ENCODE measurements at places on chromosomes 16 and 17.
A peak's percentile ranks its signal among the peaks of the same experiment; 100 is the strongest.

- DNase-seq: no peak
These were observed 41.4 kb upstream of the MMP2 start for GRCh38 chr16:55437625-55438024.

GRCh38 chr16:64469351-64469750 lies 652.5 kb downstream of the CDH11 start:
- DNase-seq: no peak

- no peak for DNase-seq
These were observed 102.0 kb upstream of the CDH5 start for GRCh38 chr16:66264311-66265047.

DNA sequence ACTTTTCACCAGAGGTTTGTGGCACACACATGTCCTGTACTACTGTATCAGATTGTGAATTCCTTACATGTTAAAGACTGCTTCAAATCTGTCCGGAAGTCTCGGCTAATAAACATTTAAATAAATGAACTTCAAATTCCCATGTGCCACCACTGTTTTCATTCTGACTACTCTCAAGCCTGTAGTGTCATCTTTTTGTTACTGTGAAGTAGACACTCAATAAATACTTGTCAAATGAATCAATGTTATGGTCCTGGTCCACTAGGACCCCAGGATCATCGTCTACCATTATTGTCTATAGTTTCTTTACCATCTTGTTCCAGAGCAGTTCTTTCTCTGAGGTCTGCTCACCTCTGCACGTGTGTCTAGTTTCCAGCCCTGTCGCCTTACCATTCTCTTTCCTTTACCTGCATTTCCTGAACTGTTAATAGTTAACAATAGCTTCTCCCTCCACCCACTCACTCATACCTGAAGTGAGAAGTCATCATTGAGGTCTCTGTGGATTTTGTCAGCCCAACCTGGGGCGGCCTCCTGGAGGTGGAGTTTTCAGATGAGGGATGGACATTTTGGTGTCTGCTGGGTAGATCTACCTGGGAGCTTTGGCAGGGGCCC lies 333.0 kb downstream of the SEC14L1 start:
- DNase-seq: no peak

- peak; percentile 85 for DNase-seq
These were observed 7.0 kb downstream of the CORO6 start for GRCh38 chr17:29615492-29616299.

DNA sequence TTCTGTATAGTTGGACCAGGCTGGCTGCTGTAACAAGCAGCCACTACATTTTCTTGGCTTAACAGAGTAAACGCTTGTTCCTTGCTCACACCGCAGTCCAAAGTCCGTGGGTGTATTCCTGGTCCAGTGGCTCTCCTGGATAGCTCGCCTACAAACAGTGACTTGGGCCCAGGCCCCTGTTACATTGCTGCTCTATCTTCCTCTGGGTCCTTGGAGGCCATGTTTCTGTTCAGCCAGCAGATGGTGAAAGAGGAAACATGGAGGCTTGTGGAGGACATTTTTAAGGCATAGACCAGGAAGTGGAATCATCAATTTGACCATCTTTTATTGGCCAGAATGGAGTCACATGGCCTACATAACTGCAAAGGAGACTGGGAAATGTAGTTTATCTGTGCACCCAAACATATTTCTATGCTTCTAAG lies 55.1 kb downstream of the ATP2C2 start:
- no peak for DNase-seq

- DNase-seq: peak; percentile 55
These were observed 768 bp upstream of the TBX6 start for GRCh38 chr16:30092373-30093010.

DNA sequence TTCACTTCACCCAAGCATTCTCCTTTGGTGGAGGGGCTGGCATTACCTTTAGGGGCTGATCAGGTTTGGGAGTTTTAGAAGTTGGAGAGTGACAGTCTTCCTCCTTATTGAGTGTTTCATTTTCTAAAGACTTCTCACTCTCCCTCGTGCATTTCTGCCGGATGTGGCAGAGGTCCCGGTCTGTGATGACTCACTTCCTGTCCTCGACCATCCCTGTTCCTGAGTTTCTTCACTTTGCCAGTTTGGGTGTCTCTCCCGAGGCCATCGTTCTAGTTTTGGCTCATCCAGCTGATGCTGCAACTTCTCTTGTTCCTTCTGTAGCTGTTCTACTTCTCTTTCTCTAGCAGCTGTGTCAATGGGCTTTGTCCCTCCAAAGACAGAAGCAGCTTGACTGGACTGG lies 104.3 kb downstream of the PHKB start:
- DNase-seq: peak; percentile 20

DNA sequence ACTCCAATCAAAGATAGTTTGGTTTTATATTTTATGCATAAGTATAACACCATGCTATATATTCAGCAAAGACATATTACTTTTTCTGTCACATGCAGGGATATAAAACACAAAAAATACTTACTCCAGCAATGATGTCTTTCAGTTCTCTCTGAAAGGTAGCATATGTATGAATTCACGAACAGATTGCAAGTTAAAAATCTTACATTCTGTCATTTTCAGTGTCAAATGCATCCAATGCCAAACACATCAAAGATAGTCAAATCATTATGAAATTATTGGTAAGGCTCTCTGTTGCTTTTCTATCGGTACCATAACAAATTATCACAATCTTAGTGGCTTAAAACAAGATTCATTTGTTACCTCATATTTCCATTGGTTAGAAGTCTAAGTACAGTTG lies 492.0 kb upstream of the KIF2B start:
- DNase-seq: no peak

DNA sequence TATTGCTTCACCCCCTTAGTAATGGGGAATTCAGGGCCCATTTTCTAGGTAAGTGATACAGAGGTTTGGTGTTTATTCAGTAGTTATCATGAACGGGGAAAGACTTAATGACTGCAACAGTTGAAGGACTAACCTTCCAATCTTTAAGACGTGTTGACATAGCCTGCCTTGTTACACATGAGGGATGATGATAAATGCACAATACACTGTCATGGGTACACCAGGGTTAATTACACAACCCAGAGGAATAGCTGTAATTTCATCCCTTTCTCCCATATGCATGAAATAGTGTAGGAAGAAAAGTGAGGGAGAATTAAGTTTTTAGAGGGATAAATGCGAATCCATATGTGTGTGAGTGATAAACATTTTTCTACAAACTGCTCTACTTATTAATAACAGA lies 10.7 kb downstream of the MYH4 start:
- no peak for DNase-seq

DNA sequence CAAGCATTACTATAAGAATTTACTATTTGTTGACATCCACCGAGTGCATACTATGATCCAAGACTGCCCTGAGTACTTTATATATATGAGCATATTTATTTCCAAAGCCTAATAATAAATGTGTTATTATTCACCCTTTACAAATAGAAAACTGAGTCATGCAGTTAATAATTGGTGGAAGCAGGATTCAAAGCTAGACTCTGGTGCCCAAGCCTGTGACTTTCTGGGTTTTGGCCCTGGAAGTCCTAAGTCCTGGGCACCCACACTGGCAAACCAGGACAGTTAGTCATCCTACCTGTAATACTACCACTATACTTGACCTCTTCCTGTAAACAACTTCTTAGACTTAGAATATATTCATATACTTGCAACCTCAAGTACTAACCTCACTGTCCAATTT lies 257.4 kb upstream of the IRX5 start:
- no peak for DNase-seq

GRCh38 chr17:30472238-30472890 lies 4.8 kb upstream of the GOSR1 start:
- no peak for DNase-seq

DNA sequence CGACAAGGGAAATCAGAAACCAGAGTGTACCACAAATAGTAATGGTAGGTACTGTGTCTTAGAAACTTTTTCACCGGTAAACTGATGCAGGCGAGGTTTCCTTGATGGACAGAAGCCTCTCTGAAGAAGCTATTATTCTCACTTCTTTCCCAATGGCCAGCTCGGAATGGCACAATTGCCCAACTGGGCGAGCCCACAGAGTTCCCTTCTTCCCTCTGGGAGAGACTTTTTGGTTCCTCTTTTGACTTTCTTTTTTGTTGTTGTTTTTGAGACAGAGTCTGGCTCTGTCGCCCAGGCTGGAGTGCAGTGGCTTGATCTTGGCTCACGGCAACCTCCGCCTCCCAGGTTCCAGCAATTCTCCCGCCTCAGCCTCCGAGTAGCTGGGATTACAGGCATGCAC lies 16.9 kb downstream of the SLC43A2 start:
- DNase-seq: no peak

DNA sequence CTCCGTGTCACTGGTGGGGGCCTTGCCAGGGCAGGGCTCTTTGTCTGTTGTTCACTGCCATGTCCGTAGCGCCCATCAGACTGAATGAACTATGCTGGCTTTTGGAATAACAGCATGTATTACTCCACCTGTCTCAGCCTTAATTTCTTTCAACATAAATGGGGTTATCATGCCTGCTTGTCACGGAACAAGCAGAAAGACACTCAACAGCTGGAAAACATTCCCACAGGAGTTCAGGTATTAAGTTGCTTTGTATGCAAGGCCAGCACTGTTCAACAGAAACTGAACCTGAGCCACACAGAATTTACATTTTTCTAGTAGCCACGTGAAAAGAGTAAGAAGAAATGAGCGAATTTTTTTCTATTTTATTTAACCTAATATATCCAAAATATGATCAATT lies 13.1 kb downstream of the PPL start:
- DNase-seq: no peak

DNA sequence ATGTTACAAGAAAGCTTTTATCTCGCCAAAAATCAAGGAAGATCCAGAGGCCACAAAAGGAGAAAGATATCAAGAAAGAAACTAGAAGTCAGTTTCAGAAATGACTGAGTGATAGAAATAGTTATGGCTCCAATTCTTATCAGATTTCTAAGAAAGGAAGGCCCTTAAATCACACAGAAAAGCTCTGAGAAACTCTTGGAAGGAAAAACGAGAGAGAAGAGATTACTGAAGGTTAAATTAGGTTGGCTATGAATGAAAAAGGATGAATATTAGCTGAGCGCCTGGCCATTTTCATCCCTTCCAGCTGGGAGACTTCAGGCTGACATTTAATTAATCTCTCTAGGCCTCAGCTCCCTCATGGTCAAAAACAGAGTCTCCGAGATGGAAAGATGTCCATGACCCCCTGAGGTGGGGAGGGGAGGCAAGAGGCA lies 72.3 kb downstream of the CYTH1 start:
- DNase-seq: no peak

DNA sequence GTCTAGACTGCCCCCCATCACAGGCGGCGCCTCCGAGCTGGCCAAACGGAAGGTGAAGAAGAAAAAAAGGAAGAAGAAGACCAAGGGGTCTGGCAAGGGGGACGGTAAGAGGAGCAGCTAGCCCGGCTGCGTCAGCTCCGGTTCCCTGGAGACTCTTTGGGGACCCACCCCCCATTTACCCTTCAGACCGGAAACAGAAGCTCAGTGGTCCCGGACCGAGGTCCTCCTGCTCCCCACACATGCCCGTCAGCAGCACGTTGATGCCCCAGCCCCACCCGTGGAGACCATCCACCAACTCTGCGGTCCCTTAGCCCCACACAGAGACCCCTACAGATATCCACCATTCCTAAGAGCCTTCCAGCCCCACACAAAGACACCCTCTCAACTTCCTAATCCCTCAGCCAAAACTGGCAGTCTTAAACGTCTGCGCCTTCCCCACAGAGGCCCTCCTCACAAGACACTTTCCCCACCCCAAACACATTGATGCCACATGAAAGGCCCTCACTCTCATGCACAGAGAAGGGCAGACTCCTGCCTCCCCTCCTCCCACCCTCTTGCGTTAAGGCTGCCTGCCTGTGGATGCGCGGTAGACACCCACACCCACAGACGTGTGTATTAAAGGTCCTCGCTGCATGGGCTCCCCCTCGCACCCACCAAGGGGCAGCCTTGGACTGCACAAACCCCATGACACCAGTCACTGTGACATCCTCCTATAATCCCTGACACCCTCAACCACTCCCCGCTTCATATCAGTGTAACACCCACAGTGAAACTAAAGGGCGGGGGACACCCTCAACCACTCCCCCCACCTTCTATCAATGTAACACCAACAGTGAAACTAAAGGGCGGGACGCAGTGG lies 58.2 kb upstream of the RPH3AL start:
- DNase-seq: no peak

DNA sequence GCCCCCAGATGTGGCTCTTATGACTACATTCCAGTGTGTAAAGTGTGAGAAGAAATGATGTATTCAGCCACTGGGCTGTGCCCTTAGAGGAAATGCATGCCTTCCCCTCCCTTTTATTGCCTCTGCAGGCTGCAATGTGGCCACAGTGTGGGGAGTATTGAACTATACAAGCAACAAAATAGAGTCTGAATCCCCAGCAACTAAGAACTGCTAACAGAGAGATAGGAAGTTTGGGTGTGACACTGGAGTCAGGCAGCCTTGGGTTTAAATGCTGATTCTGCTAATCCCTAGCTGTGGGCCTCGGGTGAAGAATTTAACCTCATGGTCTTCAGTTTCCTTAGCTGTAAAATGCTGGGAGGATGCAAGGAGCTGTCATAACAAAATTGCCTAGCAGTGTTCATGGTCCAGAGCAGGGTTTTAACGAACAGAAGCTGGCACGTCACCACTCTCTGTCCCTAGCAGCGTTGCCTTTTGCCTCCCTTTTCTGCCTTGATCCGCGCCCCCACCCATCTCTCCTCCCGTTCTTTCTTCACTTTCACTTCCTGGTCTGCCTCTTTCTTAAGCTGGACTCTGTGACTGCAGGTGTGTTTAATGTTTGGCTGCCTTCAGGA lies 50.3 kb downstream of the KPNA2 start:
- DNase-seq: peak; percentile 26

- DNase-seq: no peak
These were observed 130.4 kb downstream of the SLC39A11 start for GRCh38 chr17:72962106-72962505.

GRCh38 chr17:5179003-5179402 lies 12.7 kb downstream of the ZNF594 start:
- no peak for DNase-seq

DNA sequence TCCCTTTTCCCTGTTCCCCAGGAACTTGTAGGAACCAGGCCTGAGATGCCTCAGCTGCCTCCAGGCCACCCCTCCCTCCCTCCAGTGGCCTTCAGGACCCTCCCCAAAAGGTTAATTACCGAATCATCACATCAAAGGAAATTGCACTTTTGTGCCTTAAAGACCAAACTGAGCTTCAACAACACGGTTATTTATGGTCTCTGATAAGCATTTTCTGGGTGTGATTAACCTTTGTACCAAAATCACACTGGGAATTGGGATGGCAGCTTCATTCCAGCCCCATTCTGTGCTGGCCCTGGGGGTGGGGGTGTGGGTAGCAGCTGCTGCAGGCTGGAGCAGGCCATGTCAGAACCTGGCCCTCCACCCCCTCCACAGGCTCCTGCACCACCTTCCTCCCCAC lies 16.7 kb downstream of the CRHR1 start:
- no peak for DNase-seq

DNA sequence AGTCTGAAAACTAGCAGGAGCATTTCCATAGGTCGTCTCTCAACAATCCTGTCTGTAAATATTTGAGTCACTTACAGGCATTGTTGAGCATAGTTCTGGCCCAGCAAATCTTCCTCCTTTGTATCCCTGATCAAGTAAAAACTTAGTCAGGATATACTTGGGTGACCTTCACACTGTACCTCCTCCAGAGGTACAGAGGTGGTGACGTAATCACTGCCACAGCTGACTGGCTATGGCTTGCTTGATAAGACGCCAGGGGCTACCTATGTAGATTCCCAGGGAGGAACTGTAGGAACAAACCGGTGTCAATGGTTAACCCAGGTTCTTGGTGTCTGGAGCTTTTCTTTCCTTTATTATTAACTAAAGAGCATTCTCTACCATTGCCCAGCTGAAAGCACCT lies at the start of gene KCNJ16:
TSS of gene KCNJ16 (plus strand) at position 270 of the 400 bp plus-strand sequence. CDS start 56,863 bp downstream, outside the sequence.
- DNase-seq: no peak

Data from muscle of back (tissue), 13 donors.